ENCODE measurements at places on chromosomes 6 and 20.

- no peak for DNase-seq
Measured at GRCh38 chr6:17483391-17484016, 90.1 kb downstream of the CAP2 start.

- no peak for DNase-seq
Measured at GRCh38 chr6:43221046-43221972, 8.0 kb downstream of the DNPH1 start.

DNA sequence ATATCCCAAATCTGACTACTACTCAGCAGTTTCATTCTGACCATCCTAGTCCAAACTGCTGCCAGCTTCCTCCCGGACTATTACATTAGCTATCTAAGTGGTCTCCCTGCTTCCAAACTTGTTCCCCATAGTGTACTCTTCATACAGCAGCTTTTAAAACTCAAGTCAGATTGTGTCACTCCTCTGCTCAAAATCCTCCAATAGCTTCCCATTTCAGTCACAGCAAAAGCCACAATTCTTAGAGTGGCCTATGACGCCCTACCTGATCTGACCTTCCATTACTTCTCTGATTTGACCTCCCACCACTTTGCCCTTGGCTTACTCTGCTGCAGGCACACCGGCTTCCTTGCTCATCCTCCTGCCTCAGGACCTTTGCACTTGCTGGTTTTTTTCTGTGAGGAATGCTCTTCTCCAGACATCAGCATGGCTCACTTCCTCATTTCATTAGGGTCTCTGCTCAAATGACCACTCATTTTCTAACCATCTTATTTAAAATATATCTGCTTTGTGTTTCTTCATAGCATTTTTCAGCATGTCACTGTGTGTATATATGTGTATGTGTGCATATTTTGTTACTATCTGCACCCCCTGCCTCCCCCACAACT lies 111.1 kb upstream of the DTNBP1 start:
- DNase-seq, result no peak

GRCh38 chr6:148464319-148465010 lies 121.8 kb downstream of the SASH1 start:
- peak; percentile 69 for DNase-seq

DNA sequence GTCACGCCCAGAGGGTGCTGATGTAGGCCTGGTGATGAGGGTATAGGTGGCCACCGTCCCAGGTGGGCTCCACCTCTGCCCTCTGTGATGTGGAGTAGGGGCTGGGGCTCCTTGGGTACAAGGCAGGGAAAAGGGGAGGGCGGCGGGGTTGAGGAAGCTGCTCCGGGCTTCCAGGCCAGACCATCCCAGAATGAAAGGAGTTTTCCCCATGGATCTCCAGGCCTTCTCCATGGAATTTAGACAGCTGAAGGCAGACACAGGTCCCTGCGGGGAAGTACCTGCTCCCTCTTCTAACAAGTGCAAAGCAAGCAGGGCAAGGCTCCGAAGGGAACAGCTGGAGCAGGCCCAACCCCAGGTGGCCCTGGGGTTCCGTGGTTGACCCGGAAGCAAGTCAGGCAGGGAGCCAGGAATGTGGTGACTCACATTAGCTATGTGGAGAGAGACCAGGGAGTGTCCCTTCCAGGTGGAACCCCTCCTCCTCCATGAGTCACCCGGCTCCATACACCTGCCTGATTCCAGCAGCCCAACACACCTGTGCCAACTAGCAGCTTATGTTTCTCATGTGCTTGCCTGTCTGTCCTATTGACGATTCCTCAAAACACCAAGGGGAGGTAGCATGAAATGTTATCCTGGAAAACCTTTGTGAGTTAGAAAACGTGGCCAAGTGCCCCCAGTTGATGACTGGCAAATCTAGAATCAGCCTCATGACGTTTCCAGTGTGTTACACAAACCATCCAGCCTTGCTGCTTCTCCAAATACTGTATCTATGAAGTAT lies 59.7 kb upstream of the SNX9 start:
- no peak for DNase-seq

GRCh38 chr20:44541992-44542391 lies 20.1 kb upstream of the SERINC3 start:
- no peak for DNase-seq

- no peak for DNase-seq
Measured at GRCh38 chr6:32234934-32235333, 11.1 kb upstream of the NOTCH4 start.

- no peak for DNase-seq
Measured at GRCh38 chr6:94456266-94456665, 1036.9 kb upstream of the EPHA7 start.

DNA sequence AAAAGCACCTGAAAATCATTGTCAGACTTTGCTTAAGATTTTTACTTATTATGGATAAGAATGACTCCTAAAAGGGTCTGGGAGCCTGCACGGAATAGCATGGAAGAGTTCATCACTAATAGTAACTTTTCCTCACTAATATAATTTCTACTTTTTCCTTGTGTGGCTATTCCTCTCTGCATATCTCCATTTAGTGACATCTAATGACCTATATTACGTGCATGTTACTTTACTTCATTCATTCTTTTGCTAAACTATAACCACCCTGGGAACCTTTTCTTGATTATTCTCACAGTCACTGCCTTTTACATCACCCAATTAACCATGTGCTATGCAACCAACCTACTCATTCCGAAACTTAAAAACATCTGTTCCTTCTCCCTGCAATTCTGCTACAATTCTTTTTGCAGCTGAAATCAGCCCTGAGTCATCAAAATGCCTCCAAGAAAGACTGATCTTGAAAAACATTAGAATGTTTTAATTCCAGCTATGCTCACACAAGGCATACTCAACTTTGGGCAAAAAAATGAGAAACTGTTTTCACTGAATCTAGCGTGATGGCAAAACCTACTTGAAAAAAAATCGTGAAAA lies 313.3 kb downstream of the RNGTT start:
- DNase-seq, result no peak

DNA sequence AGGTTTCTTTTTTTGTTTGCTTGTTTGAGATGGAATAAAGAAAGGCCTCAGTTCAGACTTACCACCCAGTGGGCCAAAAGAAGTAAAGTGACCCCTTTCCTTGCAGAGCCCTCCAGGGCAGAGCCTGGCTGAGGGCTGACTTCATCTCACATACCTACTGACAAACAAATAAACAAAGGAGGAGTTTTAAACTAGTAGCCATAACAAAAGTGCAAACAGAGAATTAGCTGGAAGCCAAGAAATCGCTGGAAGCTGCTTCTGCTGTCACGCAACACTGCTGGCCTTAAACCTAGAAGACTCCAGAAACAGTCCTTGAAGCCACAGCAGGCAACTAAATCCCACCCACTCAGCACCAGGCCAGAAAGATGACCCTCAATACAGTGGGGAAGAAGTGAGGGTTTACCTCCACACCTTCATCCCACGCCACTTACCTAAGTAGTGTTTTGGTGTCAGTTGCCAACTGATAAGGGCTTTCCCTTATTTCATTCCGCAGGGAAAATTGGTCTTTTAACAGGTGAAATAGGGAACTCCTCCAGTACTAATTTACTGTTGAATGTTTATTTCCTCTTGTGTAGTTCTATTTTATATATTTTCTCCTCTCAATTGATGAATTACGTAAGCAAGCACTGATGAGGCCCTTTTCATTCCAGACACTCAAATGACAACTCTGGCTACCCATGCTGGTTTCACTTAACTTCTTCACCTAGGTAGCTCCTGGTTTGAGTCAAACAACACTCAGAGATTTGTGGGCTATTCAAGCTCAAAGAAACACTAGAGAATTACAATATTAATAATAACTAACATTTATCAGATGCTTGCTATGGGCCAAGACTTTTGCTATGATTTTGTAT lies 46.2 kb downstream of the EDN1 start:
- no peak for DNase-seq

DNA sequence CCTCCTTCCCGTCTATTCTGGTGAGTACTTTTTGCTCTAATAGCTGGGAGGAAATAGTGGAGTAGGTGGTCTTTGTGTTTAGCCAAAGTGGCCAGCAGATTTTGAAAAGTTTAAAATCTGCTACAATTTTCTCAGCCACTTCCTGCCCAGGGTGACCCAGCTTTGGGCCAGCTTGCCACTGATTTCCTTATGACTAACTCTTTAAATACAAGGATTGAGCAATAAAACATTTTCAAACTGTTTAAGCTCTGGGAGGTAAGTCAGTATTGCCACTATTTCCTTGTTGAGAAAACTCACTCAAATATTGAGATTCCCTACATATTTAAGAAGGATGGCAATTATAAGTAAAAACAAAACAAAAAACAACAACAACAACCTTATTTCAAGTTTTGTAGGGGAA lies 54.5 kb downstream of the TRMT11 start:
- DNase-seq, result no peak

GRCh38 chr6:118580585-118581419 lies 32.7 kb downstream of the PLN start:
- DNase-seq, result no peak

DNA sequence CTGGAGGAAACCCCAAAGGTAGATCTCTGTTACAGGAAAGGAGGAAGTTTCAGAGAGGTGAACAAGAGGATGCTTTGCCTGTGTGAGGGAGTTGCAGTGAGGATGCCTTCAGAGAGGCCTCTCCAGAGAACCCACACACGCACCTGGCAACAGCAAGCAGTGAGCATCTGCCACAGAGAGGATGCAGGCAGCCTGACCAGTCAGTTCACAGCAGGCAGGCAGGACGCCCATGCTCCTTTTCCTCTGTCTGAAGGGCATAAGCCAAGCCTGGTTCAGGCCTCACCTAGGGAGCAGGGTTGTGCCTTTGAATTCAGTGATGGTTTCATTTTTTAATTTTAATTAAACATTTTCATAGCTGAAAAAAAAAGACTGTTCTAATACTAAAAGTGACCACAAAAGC lies 346.0 kb upstream of the MARCKS start:
- no peak for DNase-seq

DNA sequence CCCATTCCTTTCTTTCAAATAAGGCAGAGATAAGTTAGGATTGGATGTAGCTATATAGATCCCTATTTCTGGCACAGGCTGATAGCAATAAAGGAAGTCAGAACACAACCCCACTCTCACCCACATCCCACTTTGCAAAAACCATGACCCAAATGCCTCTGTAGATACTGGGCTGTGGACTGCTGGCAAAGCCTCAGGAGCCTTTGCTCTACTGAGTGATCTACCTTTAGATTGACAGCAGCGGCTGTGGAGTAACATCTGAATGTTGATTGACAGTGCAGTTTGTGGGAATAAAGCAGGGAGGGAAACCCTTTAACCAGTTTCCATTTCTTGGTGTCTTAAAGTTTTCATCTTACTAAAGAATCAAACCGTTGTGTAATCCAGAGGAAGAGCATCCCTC lies 6.7 kb upstream of the TMEM30A start:
- no peak for DNase-seq

All from caudate nucleus (tissue), 63 donors.